ENCODE measurements at places on chromosomes 12 and 14.

DNA sequence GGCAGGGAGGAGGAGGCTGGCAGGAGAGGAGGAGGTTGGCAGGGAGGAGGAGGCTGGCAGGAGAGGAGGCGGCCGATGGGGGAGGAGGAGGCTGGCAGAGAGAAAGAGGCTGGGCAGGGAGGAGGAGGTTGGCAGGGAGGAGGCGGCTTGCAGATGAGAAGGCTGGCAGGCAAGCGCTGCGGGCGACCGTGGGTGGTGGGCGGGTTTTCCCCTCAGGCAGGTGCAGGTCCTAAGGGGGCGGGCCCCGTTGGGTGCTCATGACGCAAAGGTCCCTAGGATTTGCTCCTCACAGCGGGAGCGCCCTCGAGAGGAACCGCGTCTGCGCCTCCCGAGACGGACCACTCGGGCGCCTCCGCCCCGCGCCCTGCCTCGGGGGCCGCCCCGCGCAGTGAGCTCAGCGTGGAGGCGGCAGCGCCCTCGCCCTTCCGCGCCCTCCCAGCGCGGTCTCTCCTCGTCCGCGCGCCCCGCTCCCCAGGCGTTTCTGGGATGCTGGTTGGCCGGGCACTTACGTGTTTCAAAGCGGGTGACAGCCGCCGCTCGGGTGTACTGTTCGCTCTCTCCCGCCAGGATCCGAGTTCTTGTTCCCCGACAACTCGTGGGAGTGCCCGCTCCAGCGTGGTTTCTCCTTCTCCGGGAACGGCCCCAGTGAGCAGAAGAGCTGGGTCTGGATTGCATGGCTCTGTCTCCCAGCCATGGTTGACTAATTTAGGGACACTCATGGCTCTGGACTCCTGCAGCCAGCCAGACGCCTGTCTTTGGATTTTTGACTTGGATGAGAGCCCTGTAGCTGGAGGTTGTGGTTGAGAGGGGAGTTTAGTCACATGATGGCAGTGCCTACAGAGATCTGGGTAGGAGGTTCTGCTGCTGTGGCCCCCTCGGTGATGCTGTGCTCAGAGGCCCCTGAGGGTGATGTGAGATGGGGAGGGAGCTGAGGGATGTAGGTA, 64.1 kb upstream of the PPP4R3A start:
- peak; percentile 35 for DNase-seq

DNA sequence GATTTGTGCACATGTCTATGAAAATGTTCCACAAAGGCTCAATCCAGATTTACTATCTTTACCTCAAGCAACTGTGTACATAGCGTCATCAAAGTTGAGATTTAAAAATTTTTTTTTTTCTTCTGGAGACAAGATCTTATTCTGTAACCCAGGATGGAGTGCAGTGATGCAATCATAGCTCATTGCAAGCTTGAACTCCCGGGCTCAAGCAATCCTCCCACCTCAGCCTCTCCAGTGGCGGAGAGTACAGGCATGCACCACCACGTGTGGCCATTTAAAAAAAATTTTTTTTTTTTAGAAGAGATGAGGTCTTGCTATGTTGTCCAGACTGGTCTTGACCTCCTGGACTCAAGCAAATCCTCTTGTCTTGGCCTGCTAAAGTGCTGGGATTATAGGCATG, 2.3 kb downstream of the COCH start:
- DNase-seq: no peak

GRCh38 chr12:132071040-132071810, 72.9 kb downstream of the DDX51 start:
- no peak for DNase-seq

GRCh38 chr12:5376591-5377207, 55.2 kb upstream of the NTF3 start:
- no peak for DNase-seq

GRCh38 chr12:62697893-62698292, 231.3 kb downstream of the MON2 start:
- DNase-seq: no peak

- no peak for DNase-seq
Observed at GRCh38 chr14:31933716-31934115, 143.4 kb upstream of the ARHGAP5 start.

DNA sequence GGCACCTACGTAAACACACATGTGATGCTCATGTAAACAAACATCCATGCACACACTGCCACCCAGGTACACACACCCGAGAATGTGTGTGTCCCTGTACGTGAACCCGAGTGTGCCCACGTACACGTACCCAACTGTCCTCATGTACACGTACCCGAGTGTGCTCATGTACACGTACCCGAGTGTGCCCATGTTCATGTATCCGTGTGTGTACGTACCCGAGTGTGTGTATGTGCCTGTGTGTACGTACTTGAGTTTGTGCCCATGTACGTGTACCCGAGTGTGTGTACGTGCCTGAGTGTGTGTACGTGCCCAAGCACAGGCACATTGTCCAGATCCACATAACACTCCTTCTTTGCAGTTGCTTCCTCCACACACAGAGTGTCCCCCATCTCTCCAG, 45.0 kb downstream of the LRCOL1 start:
- no peak for DNase-seq

DNA sequence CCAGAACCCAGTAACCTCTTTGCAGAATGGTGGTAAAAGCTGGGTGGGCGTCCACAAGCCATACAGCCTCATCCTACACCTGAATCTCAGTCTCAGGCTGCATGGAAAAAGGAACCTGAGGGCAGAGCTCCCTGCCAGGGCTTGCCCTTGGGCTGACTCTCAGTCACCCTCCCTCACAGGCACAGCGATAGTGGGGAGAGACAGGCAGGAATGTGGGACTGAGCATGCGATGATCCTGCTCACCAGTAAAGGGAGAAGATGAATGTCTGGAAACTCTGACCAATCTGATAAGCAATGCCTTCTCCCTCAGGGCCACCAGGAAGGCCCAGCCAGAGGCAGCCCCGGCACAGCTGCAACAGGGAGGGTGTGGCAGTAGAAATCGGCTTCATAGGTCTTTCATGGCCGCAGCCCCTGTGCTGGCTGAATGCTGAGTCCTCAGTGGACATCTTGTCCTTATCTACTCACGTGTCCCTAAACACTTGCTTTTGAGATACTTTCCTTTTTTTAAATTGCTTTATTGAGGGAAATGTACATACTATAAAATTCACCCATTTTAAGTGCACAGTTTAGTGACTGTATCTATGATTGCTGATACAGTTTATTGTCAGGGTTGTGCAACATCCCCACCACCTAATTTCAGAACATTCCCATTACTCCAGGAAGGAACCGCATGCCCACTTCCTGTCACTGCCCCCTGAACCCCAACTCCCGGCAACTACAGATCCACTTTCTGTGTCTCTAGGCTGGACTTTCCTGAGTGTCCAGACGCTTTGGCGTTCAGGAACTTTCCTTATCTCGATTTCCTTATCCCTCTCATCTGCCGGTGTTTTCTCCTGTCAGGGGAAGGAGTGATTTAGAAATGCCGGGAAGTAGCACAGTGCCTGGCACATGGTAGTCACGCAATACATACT, 258.1 kb downstream of the PCNX1 start:
- DNase-seq: no peak

GRCh38 chr14:38286452-38286851, 30.6 kb upstream of the CLEC14A start:
- DNase-seq: no peak

DNA sequence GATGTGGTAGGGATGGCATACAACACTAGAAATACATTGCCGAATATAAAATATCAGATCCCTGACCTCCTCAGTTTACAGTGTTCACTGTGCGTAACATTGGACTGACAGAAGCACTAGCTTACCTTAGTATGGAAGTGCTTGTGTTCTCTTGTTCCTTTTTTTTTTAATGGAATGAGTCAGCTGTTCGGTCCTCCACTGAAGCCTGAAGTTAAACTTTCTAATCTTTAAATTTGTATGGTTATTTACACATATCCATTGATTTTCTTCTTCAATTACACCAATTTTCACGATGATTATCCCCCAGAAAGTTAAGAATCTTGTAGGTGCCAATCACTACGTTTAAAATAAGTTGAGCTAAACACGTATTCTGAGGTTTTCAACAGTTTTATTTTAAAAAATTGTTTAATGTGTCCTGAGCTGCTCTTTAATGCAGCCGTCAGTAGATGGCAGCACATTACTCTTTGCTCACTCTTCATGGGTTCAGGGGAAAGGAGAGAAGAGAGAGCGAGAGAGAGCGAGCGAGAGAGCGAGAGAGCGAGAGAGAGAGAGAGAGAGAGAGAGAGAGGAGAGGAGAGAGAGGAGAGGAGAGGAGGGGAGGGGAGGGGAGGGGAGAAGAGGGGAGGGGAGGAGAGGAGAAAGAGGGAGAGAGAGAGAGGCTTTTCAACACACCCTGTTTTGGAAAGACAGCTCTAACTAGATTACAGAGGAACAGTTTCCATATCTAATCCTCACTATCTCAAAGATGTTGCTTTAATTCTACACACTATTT, 134.7 kb upstream of the SCAF11 start:
- DNase-seq: peak; percentile 82

DNA sequence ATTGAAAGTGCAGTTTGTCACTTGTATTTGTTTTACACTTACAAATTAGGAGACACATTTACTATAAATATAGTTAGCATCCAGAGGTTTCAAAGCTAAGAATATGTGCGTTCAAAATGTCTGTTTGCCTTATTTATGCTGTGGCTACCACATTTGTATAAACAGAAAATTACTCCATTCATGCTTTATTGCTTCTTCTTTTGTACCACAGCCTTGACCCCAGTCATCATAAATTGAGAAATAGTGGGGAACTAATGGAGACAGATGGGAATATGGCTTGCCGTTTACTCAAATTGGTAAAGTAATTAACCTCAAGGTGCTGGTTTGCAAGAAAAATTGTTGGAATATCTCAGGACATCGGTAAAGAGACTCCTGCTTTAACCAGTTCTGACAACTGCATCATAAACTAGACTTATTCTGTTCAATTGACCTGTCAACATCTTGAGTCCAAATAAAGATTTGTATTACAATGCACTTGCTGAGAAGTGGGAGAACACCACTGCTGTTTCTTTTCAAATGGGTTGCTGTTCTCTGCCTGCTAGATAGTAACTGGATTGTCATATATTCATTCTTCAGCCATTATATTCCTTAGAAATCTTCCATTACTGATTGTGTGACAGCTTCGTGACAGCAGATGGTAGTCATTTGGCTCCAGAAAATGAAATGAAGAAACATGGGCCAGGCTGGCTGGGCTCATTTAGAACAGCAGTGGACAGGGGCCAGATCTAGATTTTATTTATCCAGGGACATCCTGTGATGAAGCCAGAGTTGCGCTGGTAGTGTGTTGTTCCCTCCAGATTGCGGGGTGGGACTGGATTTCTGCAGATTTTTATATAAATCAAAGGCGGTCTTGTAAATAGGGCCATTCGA, 354.4 kb downstream of the EGLN3 start:
- DNase-seq: no peak

DNA sequence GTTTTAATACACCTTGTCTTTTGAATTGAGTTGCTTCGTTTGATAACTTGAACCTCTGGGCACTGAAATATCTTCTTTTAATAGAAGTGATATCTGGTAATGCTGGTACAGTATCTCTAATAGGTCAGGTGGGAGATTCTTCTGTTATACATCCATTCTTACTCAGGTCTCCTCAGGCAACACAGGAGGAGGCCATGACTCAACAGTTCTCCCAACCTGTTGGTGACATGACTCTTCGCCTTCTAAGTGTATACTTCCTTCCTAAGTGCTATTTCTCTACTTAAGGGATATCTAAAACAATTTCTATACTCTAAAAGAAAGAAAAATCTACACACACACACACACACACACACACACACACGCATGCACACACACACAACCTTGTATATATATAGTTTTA, 509.1 kb downstream of the PCNX1 start:
- DNase-seq: peak; percentile 35

GRCh38 chr12:501722-502447, 42.1 kb downstream of the B4GALNT3 start:
- DNase-seq: no peak

DNA sequence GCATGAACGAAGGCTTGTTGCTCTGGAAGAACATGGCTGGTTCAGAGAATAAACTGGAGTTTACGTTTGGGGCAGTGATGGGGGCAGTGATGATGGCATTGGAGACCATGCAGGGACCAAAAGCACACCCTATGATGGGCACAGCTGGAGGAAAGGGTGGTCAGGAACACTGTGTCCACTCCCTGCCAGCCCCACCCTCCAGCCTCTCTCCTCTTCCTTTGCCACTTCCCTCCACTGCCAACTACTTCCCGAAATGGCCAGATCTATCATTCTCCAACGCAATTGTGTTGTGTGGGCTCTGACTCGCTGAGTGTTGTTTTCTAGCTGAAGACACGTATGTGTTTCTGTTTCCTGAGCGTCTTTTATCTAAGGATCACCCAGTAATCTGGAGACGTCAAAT, 39.3 kb upstream of the GSG1 start:
- no peak for DNase-seq

DNA sequence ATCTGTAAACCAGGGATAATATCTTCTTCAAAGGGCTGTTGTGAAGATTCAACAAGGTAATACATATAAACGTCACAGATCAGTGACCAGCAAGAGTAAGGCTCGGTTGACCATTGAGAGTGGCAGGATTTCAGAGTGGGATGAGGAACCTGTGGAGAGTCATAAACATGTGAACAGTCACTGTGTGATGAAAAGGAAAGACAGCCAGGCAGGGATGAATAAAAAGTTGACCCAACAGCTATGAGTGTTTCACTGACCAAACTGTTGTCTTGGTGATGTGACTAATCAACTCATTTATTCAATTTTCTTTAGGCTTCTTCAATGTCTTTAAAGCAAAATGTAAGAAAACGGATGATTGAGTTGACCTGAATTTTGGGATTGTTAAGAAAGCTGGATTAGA, 8.6 kb upstream of the FRMD6 start:
- peak; percentile 83 for DNase-seq

DNA sequence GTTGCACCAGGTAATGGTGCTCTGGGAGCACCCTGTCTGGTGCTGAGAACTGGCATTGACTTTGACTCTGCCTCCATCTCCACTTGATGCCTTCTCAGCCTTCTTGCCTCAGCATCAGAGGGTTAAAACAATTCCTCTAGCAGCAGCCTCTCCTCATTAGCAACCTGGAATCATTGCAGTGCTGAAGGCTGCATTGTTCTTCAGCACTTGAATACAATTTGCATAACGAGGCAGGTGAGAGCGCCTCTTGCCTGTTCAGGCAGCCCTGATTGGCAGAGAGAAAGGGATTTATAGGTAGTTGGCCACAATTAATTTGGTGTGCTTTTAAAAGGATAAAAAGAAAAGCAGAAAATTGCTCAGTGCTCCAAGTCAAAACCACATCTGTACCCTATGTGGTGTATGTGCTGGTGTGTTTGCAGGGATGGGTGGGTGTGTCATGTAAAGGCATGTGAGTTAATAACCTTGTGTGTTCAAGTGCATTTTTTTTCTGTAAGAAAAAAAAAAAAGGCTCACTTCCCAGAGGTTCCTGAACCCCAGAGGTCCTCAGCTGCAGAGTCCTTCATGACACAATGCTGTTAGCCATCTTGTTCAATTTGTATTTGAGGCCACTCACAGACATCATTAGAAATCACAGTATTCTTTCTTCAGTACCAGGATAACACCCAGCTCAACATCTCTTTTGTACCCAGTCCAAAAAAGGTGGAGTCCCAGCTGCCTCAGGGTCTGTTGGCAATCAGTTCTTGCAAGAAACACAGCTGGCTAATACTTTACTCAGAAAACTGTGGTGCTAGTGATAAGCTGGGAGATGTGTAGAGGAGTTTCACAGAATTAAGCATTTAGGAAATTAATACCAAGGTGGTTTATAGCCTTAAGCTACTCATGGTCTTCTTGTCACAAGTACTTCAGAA, 385.6 kb downstream of the GRIN2B start:
- peak; percentile 83 for DNase-seq

GRCh38 chr12:124632519-124632984, 65.1 kb upstream of the NCOR2 start:
- DNase-seq: no peak

Data from renal cortical epithelial cell (primary cell).